ENCODE measurements at places on chromosomes 2 and 18. TPM values are rescaled to one million over a fixed set of nuclear protein-coding genes. Genes with fewer than 3 reads are reported as not detected.
A peak's percentile ranks its signal among the peaks of the same experiment; 100 is the strongest.

PXDN gene
- 0.12 TPM for total RNA-seq

GRCh38 chr2:63899639-63900038 is 57.9 kb downstream of the UGP2 start:
- no peaks in the 10 kb centered on the region for H3K27me3 ChIP-seq
- no peak overlapping the region for H3K4me3 ChIP-seq
- DNase-seq: no peak
- H3K36me3 ChIP-seq: no peaks in the 10 kb centered on the region

DNA sequence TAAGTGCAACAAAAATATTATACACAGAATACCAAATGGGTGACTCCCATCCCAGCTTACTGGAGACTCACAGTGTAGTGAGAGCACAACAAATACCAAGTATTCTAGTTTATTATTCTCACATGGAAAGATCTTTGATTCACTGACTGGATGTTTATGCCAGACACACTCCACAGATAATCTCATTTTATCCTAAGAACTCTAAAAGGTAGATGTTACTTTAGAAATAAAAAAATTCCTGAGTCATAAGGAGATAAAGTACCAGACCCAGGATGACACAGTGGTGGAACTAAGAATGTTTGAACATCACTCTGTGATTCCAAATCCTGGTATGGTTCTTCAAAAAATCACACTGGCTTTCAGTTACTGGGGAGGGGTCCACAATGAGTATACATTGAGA is 136.2 kb downstream of the CDH2 start:
- H3K27me3 ChIP-seq: no peaks in the 10 kb centered on the region
- no peak for DNase-seq
- H3K4me3 ChIP-seq: no peak overlapping the region
- H3K36me3 ChIP-seq: no peaks in the 10 kb centered on the region
- no peak overlapping the region for H3K27ac ChIP-seq

DNA sequence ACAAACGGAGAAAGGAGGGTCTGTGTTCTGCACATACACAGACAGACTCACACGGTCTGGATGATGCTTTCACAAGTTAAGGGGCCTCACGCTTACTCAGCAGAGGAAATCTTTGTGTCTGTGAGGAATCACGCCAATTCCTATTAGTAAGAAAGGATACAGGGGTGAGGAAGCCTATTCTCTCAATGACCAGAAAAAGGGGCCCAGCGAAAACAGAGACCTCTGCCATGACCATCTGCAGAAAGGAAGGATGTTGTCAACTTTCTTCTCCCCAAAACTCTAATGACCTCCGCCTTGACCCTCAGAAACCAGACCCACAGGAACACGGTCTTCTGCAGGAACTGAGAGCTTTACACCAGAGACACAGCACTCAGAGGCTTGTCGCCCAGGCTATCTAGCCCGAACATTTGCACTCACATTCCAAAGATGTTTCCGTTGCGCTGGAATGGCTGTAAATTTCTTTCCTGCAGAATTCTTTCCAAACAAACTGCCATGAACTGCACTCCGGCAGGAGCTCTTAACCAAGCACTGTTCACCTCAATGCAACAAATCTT is 186.3 kb downstream of the TCF4 start:
- no peaks in the 10 kb centered on the region for H3K36me3 ChIP-seq
- DNase-seq: peak; percentile 56
- peaks cover 5% of the 10 kb centered on the region for H3K4me1 ChIP-seq

Data from Caco-2 (cell line).